AG08395 (cell line): ENCODE measurements at places on chromosomes 6 and 20.

DNA sequence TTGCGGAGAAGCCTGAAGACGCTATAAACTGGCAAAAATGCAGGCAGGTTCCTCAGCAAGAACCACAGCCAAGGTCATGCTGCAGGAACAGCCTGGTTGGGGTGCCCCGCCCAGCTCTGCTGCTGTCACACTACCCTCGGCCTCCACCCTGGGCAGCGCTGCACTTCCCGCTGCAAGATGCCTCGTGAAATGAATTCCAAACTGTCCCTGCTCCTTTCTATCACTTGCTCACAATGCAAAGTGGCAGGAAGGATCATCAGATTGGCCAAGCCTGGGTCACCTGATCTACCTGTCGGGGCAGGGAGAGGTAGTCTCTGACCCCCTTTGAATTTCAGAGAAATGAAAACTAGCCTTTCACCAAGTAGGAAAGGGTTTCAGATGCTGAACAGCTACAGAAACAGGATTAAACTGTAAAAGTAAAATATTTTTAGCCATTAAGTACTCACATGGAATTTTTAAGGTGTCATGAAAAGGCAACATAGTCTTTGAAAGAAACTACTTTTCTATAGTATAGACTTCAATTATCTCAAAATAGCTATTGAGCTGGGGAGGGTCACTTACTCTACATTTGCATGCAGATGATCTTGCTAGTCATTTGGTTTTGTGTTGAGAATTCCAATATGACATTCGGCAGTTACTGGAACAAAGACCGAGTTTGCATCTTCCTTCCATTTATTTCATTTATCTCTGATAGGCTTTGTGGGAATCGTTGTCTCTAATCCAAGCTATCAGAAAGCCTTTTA is 236.4 kb upstream of the ASCC3 start:
- peak; percentile 3 for DNase-seq

DNA sequence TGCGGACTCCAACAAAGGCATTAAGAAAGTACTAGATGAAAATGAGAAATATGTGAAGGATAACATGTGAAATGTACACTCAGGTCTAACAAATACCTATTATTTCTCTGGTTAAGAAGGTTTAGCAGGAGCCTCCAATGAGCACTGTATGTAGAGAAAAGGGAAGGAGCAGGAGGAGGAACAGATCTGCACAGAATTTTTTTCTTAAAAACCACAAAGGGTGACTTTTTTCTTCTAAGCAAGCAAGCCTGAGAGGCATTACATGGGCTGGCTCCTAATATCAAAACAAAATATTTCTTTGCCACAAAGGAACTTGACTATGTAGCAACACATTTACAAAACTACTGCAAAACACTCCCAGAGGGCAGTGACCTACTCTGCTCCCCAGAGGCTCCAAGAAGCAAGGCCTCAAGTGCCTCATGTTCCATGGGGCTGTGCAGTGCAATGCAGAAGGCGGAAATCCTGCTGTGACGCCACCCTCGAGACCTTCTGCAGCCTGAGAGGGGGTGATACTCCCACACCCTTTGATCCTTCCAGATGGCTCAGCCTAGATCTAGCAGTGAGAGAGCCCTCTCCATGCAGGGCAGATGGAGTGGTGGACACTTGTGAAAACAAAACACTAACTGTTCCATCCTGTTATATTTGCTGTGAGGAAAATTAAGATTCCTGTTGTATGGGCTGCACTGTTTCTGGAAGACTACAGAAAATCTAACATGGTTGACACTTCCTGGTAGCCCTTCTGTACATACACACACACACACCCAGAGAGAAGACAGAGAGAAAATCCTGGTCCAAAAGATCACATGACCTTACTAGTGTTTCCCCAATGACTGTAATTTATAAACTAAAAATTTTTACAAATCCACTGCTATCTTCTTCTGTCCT is 36.0 kb upstream of the SMIM29 start:
- peak; percentile 88 for DNase-seq

DNA sequence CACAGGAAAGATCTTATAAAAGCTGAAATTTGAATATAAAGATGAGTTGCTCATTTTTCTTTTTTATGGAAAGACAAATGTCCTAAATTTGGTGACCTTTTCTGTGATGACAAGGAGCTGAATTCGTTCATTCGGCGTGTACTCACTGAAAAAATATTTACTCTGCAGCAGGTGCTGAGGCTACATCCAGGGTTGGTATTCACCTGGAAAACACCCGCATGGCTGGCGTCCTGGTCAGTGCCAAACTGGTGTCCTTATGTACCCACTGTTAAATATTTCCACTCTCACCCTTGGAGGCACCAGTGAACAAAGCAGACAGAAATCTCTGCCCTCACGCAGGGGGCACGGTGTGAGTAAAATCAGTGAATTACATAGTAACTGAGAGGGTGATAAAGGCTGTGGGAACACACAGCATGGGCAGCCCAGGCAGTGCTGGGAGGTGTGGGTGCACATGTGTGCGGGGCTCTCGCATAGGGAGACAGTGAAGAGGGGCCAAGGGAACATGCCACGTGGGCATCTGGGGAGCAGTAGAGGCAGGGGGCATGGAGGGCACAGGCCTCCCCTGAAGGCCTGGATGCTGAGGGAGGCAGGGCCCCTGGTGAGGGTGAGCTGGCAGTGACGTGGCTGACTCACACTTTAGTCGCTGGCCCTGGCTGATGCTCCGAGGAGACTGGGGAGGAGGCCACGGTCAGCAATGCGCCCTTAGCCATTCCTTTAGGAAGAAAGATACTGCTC is 89.7 kb downstream of the INSM1 start:
- DNase-seq: no peak

DNA sequence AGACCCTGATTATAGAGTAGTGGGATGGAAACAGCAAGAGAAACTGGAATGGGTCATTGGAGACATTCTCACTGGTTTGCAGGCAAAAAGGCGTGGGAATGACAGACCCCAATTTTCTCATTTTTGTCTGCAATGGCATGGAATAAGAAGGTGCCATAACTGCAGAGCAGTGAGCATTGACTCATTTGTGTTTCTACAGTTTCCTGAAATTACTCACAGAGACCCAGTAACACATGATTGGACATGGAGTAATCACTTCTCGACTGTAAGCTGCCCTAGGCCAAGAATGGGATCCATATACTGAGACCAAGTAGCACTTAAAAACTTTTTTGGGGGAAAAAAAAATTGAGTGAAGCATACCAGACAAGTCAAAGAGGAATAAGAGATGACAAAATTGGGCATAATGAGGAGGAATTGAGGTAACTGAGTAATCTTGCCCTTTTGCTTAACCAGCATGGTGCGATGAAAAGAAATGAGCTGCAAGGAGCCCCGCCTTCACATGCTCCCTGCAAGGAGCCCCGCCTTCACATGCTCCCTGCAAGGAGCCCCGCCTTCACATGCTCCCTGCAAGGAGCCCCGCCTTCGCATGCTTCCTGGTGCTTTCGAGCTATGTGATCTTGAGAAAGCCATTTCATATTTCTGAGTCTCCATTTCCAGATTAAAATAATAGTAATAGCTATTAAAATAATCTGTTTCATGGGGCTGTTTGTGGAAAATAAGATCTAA is 44.1 kb downstream of the NHSL1 start:
- DNase-seq: no peak

GRCh38 chr20:53922901-53923314 is 147.5 kb downstream of the BCAS1 start:
- DNase-seq: peak; percentile 34

- DNase-seq: no peak
Measured at GRCh38 chr20:10661261-10661660, 12.5 kb downstream of the JAG1 start.

- DNase-seq: peak; percentile 41
Measured at GRCh38 chr6:129744201-129744879, 34.4 kb upstream of the ARHGAP18 start.

- DNase-seq: no peak
Measured at GRCh38 chr6:134106702-134107101, 54.3 kb upstream of the SLC2A12 start.

DNA sequence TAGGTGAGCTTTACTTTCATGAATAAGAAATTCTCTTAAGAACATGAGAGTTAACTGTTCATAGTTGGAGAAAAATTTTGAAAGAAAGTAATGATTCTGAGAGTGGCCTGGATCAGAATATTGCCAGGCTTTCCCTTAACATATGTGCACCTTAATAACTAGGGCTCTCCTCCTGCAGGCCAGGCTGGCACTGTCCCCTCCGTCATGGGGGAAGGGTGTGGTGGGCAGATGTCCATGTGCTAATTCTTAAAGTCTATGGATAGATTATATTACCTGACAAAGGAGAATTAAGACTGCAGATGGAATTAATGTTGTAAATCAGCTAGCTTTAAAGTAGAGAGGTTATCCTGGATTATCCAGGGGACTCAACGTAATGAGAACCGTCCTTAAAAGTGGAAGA is 10.9 kb upstream of the KLHL32 start:
- DNase-seq: no peak

DNA sequence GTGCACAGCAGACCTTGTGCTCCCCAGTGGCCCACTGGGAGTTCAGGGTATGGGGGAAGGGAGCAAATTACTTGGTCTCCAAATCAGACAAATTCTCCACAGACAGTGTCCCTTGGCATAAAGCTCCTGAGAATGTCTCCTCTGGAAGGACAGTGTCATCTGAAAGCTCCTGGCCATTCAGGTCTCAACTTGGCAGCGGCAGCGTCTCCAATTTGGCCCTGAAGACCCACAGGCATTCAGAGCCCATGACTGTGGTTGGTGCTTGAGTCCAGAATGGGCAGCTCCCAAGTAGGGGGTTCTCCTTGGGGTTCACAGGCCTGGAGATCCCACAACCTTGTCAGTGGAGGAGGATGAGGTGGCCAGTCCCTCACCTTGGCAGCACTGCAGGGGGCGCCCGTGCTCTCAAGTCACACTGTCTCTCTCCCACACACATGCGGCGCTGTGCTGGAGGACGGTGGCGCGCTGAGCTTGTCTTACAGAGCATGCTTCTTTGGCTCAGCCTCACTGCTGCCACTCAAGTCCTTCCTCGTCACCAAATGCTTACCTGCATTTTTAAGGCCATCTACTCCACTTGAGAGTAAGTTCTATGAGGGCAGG is 20.7 kb downstream of the DYNLRB1 start:
- no peak for DNase-seq

DNA sequence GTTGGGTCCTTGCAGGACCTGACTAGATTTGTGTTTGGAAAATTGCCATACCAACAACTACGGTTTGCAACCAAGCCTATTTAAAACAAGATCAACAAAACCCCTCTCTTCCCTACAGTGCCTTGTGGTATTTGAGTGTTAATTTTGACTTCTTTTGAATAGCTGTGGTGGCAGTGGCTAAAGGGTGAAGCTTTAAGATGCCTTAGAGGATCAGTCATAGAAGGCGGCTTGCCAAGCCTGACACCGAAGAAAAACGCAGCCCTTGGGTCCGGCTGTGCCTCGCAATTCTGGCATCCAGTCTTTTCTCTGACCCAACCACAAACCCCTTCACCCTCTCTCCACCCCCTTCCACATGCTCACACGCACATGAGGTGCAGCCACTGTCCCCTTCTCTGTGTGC is 32.6 kb downstream of the BMP6 start:
- peak; percentile 91 for DNase-seq

GRCh38 chr6:164014346-164015087 is 600.0 kb downstream of the QKI start:
- no peak for DNase-seq

DNA sequence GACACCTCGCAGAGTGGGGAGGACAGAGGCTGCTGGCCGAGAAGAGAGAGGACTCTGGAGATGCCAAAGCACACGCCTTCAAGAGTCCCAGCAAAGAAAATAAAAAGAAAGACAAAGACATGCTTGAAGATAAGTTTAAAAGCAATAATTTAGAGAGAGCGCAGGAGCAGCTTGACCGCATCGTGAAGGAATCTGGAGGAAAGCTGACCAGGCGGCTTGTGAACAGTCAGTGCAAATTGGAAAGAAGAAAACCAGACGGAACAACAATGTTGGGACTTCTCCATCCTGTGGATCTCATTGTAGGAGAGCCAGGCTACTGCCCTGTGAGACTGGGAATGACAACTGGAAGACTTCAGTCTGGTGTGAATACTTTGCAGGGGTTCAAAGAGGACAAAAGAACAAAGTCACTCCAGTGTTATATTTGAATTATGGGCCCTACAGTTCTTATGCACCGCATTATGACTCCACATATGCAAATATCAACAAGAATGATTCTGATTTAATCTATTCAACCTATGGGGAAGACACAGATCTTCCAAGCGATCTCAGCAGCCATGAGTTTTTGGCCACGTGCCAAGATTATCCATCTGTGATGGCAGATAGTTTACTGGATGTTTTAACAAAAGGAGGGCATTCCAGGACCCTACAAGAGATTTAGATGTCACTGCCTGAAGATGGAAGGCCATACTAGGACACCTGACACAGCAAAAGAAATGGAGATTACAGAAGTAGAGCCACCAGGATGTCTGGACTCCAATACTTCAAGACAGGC is 52.2 kb downstream of the REV3L start:
- DNase-seq: no peak

DNA sequence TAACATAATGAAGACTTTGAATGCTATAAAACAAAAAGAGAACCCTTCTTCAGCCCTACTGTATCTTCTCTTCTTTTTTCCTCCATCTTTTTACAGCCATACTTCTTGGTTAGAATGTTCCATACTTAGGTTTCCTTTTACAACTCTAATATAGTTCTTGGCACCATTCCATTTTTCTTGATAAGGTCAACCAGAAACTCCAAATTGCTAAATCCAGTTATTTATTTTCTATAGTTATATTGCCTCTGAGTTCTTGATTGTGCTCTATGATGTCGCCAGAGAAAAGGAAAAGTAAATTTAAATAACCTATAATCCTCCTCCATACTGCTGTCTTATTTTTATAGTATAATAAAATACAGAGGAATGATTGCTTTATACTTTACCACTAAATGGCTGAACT is 26.7 kb upstream of the COL10A1 start:
- DNase-seq: no peak

DNA sequence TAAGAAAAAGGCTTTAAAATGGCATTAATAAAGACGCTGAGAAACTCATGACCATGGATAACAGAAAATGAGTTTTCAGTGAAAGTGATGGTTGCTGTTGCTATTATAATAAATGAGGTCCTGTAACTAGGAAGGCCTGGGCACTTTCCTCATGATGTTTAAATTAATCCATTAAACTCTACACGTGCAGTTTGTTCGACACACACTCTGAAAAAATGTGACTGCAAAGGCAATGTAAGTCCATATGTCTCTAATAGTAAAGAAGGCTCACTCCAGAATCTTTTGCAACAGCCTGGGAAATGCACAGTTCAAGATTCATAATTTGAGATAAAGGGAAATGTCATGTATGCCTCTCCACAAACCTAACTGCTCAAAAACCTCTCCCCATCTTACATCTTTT is 153.4 kb downstream of the COL12A1 start:
- no peak for DNase-seq

- peak; percentile 74 for DNase-seq
Measured at GRCh38 chr6:136608991-136609390, 58.8 kb upstream of the MAP7 start.

DNA sequence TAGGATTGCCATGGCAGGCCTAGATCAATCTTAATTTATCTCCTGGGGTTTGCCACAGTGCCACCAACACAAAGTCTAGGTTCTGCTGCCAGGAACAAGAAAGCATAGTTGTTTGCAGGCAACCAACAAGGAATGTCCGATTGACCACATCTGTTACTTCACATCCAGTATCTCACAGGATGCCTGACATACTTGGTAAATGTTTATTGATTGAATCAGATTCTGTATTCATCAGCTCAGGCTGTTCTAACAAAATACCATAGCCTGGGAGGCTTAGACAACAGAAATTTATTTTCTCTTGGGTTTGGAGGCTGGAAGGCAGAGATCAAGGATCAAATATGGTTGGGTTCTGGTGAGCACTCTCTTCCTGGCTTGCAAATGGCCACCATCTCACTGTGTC is 26.3 kb upstream of the MC3R start:
- DNase-seq: no peak

- no peak for DNase-seq
Measured at GRCh38 chr20:59439243-59439642, 138.8 kb downstream of the EDN3 start.

- DNase-seq: no peak
Measured at GRCh38 chr6:32070814-32071543, 32.8 kb downstream of the CYP21A2 start.
